ENCODE measurements at places on chromosomes 12 and 14.

DNA sequence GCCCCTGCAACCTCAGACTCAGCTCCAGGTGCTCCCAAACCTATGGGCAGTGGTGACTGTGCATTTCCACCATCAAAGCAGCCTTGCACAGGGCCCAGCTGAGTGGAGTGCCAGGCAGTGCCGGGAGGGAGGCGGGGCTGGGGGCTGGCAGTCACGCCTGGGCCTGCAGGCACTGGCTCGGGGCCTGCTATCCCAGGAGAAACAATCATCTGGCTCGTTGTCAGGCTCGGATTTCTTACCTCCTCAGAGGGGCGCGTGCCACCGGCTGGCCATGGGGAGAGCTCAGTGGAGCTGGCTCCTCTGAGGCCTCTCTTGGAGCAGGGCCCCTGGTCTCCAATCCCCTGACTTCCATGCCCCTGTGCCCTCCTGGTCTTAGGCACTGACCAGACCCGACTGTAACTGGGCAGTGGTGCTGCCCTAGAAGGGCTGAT is 20.2 kb upstream of the PPP1R13B start:
- DNase-seq = no peak

DNA sequence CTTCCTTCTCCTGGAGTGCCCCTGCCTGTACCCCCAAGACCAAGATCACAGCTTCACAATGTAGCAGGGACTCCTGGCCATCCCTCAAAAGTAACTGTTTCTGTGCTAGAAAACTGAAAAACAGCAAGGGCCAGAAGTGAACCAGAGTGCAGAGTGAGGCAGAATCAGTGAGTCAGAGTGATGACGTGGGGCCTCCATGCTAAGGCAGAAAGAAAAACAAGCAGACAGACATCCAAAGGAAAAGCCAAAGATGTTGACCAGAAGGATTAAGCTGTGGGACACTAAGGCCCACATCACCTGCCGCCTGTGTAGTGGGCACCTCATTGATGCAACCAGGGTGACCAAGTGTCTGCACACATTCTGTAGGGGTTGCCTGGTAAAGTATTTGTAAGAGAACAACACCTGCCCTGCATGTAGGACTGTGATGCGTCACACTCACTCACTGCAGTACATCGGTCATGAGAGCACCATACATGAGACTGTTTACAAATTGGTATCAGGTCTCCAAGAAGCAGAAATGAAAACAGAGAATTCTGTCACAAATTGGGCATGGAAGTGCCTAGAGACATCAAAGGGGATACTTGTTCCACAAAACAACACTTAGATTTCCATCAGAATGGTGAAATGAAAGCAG is 51.2 kb downstream of the ARMH4 start:
- DNase-seq = no peak

- peak; percentile 91 for DNase-seq
These were observed 3.4 kb upstream of the NXPH4 start for GRCh38 chr12:57213058-57213715.

DNA sequence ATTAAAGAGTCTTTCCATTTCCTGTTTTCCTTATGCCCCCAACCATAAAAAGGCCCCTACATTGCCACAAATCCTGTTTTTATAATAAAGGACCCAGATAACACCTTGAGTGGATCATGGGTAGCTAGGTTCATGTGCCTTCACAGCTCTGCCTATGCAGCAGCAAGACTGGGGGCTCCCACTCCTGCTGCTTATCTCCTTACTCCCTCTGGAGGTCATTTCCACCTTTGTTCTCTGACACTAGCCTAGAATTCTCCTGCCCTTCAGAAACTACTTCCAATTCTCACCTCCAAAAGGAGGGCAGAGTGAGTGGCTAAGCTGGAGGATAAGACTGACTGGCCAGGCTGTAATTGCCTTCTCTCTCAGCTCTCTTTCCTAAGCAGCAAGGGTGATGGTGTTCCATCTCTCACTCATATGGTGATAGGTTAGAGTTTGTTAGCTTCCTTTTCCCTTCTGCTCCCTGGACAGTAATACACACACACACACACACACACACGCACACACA is 20.0 kb upstream of the STAC3 start:
- no peak for DNase-seq

- DNase-seq = no peak
These were observed 200.2 kb downstream of the ITPR2 start for GRCh38 chr12:26632756-26633155.

GRCh38 chr14:95362138-95362494 is 42.4 kb upstream of the CLMN start:
- DNase-seq = no peak

- no peak for DNase-seq
These were observed 471.7 kb downstream of the LRFN5 start for GRCh38 chr14:42078345-42078744.

DNA sequence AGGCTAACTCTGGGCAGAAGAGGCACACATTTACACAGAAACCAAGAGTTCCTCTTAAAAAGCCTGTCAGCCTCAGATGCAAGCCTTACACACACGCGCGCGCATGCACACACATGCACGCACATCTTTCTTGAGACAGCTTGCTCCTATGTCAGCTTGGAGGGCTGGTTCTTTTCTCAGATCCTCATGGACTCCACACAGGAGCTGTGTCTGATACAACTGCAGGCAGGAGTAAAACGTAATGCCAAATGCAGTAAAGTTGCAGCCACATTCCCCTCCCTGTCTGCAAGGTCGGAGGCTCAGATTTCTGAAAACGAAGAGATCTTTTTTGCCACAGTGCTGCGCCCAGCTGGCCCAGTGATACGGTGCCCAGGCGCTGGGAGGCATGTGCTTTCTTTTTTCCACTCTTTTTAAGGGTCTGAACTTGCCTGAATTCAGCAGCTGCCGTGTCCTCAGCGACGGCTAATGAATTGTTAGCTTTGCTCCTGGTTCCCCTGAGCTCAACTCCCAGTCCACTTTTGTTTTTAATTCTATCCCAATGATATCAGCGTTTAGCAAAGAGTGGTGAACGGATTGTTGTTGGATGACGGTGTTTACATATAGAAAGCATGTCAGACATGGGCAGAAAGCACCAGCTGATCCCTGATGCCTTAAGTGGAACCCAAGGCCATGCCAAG is 72.9 kb upstream of the FOXN3 start:
- peak; percentile 6 for DNase-seq

DNA sequence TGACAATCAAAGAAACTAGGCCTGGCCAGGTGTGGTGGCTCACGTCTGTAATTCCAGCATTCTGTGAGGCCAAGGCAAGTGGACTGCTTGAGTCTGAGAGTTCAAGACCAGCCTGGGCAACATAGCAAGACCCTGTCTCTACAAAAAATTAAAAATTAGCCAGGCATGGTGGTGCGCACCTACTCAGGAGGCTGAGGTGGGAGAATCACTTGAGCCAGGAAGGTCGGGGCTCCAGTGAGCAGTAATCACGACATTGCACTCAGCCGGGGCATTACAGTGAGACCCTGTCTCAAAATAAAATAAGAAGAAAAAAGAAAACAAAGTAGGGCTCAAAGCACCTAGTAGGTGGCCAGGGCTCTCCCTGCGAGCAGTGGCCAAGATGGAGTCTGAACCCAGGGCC is 79.1 kb downstream of the CHGA start:
- DNase-seq = no peak

DNA sequence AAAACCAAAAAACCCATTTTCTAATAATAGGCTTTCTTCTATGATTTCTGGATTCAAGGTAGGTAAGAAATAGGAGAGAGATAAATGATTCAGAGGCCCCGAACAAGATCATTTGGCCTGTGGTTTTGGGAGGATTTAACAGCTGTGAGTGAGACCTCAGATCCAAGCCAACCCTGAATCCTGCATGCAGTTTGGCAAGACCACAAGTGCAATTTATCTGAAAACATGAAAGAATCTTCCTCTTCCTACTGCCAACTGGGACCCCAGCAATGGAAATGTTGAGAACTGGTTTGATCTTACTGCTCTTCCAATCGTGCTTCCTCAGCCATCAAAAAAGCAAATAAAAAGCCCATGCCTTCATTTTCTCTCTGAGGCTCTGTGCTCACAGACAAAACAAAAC is 519.7 kb upstream of the TBX3 start:
- no peak for DNase-seq

GRCh38 chr12:123445388-123446332 is 9.2 kb upstream of the RILPL2 start:
- no peak for DNase-seq

GRCh38 chr12:69837657-69838415 is 12.8 kb downstream of the MYRFL start:
- no peak for DNase-seq

All from nephron progenitor cell (in vitro differentiated cells).